Glomerular endothelial cell (primary cell): ENCODE measurements at places on chromosomes 12 and 14.

DNA sequence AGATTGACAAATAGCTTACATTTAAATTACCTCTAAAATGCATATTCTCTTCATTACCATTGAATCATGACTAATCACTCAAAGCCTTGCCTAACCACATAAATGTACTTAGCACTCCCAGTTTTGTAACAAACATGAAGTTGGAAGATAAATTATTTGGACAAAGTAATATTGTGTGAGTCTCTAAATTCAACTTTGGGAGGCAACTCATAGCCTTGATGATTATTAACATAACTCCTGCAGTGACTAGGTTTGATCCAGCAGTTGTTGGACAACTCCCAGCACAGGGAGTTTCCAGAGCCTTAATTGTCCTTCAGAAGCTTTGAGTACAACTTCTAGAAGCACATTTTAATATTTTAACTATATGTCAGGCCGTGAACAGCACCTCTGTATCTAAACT, 153.4 kb upstream of the PDZRN4 start:
- no peak for DNase-seq

- no peak for DNase-seq
Observed at GRCh38 chr14:32818581-32818980, 120.1 kb upstream of the NPAS3 start.

GRCh38 chr12:59928416-59928815, 332.6 kb downstream of the SLC16A7 start:
- DNase-seq = no peak

DNA sequence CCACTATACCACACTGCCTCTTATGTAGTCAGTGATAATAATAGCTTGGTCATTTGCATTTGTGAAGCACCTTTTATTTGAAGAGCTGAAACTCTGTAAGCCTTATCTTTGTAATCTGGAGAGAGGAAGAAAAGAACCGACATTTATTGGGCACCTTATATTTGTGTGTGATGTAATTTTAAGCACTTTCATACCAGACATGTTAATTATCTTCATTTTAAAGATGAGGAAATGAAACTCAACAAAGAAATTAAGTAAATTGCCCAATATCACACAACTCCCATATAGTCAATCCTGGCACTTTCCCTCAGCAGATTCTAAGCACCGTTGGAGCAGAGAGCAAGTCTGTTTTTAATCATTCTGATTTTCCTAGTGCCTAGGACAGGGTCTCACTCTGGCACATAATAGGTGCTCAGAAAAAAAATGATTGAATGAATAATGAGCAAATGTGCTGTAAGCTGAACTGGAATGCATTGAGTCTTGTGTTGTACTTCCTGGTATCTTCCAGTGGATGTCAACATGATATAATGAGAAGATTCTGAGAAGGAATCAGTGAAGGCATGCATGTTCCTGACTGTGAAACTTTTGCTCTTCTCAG, 418.9 kb downstream of the ZFP36L1 start:
- DNase-seq = no peak

GRCh38 chr14:89507926-89508460, 91.0 kb upstream of the FOXN3 start:
- DNase-seq = no peak

- no peak for DNase-seq
Observed at GRCh38 chr12:6914246-6914946, at the start of gene ENO2. Gene ENO2, plus strand, starts transcription at chr12:6914580. Its CDS starts 1,253 bp downstream, at chr12:6915833.

- DNase-seq = no peak
Observed at GRCh38 chr14:105348945-105349699, 34.6 kb downstream of the PACS2 start.

DNA sequence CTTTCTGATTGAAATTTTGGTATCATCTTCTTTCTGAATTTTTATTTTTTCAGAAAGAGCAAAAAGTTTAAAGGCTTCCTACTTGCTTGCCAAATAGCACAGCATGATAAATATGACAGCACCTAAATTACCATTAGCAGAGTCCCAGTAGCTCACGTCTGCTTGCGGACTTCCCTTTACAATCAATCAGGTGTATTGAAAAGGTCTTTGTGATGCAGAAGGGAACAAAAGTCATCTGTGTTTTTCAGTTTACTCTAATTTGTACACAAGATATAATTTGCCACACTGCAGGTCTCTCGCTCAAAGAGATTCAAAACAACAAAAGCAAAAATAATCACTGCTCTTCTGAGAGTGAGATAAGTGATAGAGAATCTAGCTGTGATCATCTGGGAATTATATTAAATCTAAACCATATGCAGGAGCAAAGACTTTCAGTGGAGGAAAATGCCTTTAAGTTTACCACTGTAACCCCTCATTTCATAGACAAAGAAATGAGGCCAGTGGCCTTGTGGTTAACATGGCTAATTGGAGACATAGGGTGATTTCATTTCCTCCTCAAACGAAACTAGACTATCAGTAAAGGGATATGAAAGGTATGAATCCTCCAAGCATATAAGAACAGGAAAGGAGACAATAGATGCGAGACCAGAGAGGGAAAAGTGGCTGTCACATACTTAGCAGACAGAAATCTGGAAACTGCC, 240.8 kb upstream of the TMPO start:
- no peak for DNase-seq

DNA sequence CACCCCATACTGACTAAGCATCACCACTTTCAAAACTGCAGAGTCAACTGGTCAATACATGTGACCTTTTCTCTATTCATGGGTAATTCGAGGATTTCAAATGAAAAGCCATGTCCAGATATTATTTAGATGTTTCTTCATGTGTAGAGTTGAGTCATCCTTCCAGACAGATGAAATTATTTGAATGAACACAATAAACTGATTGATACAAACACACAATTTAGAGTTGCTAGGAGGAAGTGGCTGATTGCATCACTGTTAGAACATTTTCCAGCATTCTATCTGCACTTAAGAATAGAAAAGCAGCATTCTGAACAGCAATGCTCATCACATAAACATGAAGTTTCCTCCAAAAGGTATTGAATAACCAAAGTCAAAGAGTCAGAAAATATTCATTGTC, 273.5 kb upstream of the SOX5 start:
- no peak for DNase-seq
